Left forelimb (tissue), 1 donor: ENCODE measurements at places on chromosomes 1 and 21.

DNA sequence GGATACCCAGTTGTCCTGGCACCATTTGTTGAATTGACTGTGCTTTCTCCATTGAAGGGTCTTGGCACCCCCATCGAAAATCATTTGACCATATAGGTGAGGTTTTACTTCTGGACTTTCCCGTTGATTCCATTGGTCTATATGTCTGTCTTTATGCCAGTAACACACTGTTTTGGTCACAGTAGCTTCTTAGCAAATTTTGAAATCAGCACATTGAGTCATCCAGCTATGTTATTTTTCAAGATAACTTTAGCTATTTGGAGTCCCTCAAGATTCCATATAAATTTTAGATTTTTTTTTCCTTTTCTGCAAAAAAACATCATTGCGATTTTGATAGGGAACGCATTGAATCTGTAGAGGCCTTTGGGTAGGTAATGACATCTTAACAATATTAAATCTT is 235.6 kb downstream of the SMYD3 start:
- no peak for DNase-seq

DNA sequence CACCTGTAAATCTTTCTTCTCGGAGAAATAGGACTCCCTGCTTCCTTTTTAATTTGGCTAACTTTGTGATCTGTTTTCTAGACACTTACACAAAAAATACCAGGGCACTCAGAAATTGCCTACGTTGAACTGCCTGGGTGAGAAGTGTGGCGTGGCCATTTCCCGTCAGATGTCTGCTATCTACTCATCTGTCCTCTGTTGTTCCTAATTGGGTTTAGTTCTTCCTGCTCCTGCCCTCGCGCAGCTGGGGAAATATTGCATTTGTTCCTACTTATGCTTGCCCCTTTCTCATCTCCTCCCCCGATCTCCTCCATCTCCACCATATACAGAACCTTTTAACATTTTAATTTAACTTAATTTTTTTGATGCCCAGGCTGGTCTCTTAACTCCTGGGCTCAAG is 55.1 kb downstream of the CD58 start:
- no peak for DNase-seq

DNA sequence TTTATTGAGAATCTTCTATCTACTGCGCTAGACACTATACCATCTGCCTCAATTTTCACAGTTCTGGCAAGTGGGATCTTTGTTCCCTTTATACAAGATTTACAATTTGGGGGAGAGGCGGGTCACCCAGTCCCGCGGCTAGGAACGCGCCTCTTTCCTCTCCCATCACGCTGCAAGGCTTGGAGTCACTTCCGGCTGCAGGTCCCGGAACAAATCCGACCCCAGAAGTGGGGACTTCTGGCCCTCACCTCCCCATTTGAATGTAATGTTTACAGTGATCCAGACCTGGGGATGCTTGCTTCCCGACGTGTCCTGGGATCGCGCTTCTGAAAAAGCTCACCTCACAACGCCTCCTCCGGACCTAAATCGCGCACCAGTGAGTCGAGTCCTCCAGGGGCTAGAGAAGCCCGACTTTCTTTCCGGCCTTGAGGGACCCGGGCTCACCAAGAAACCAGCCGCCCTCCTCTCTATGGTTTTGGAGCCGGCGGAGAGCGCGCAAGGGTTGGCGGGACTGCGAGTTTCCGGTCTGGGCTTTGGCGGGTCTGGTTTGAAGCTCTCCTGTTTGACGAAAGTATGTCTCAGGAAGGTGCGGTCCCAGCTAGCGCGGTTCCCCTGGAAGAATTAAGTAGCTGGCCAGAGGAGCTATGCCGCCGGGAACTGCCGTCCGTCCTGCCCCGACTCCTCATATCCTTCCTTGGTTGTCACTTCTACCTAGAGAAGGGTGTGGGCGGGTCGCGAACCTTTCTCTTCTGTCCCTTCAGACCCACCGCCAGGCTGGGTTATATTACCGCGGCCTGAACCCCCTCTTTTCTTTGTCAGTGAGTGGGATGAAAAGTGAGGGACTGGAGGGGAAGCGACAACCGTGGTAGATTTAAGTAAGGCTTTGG is at the start of gene METTL18:
Gene METTL18 (minus strand): TSS at position 378 of the 887 bp plus-strand sequence. CDS start 1,212 bp downstream, outside the sequence.
- peak; percentile 95 for DNase-seq

DNA sequence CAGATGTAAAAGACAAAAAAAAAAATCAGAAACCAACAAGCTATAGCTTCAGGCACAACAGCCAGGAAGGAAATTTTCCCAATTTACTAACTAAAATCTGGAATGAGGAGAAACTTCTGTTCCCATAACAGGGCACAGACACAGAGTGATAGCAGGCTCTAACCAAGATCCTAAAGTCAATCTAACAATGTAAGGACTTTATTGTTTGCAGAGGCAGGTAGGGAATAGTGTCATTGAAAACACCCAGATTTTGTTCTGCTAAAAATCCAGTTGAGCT is 166.6 kb upstream of the ATP1B1 start:
- no peak for DNase-seq

- no peak for DNase-seq
Measured at GRCh38 chr1:165010418-165011070, 346.0 kb downstream of the LMX1A start.

DNA sequence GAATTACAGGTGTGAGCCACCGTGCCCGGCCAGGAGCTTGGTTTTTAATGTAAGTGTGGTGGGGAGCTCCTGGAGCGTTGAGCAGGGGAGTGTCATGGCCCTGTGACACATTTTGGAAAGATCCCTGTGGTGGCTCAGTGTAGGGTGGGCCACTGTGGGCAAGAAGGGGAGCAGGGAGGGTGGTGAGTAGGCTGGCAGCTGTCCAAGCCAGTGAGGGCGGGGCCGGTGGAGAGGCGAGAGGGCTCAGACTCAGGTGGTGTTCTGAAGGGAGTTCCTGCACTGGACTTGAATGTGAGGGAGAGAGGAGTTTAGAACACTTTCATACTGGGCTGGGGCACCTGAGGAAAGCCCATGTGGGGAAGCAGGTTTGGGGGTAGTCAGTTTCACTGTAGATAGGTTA is 3.1 kb upstream of the EVA1B start:
- DNase-seq, result no peak

DNA sequence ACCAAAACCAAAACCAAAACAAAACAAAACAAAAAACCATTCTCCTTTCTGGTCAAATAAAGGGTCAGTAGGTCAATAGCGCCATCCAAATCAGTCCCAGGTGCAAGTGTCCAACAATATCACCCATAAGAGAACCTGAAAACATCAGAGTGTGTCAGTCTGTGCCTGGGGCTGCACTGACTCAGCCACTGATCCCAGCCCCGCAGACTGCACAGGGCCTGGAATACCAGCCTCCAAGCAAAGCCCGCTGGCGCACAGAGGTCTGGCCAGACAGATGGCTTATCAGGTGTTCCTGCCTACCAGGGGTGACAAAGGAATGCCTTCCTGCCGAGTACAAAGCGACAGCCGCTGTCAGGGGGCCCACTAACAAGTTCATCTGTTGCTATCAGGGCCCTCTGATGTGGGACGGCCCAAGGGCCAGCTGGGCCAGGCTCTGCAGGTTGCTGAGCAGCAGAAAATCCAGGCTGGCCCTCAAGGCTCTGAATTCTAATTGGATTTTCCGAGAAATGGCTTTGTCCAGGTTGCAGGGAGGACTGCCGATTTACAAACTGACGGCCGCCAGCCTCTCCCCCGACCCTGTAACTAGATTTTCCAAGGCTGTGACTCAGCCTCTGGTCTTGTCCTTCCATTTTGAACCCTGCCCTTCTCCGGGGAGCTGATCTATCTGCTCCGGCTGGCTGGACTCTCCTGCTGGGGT is 13.7 kb upstream of the TMEM51 start:
- DNase-seq, result no peak

- no peak for DNase-seq
Measured at GRCh38 chr1:116501125-116501869, 69.5 kb downstream of the CD58 start.

GRCh38 chr1:66175098-66175497 is 358.9 kb upstream of the SGIP1 start:
- no peak for DNase-seq
